Stimulated activated CD8-positive, alpha-beta memory T cell treated with anti-CD3 and anti-CD28 coated beads, Interleukin-2, amount 100 ng/mL, for 48 hours (primary cell): ENCODE measurements at places on chromosomes 7 and 10.

GRCh38 chr7:17725821-17726220, 214.5 kb downstream of the SNX13 start:
- DNase-seq, result no peak

DNA sequence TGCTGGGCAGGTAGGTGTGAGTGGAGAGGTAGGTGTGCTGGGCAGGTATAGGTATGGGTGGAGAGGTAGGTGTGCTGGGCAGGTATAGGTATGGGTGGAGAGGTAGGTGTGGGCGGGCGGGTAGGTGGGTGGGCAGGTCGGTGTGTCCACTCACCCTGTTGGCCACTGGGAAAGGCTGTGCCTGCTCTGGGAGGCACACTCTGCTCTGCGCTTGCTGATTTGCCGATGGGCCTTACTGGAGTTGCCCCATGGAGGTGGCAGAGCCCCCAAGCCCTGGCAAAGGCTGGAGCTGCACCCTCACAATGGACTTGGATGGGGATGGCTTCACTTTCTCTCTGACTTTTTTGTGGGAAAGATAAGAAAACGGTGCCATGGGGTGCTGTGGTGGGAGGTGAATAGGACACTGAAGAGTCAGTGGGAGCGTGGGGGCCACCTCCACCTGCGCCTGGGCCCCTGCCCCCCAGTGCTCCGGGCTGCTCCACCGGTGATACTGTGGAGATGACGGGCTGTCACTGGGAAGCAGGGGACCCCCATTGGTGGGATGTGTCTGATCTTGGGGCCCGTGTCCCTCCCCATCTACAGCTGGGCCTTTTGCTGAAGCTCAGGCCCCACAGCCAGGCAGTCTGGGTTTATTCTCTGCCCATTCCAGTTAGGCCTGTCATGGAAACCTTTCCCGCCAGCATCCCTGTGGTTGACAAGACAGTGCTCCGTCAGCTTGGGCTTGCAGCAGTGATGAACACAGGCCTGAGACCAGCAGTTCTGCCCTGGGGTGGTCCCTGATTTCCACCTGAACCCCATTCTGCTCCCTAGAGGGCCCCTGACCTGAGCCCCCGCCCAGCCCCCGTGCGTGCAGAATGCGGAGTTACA, 75.0 kb downstream of the NKX6-2 start:
- DNase-seq, result no peak

DNA sequence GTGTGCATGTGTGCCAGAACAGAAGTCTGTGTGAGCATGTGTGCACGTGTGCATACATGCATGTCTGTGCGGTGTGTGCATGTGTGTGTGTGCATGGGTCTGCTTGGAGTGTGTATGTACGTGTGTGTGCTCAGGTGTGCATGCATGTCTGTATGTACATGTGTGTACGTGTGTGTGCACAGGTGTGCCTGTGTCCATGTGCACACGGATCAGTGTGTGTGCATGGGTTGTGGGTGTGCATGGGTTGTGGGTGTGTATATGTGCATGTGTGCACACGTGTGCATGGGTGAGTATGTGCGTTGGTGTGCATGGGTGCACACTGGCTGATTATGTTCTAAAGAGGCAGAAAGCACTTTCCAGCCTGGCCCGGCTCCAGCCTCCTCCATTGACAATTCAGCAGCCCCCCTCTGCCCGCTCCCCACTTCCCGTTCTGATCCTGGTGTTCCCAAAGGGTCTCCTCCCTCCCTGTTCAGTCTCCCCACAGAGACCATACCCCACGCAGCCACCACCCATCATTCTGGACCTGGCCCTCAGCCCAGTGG, 44.1 kb upstream of the PDGFA start:
- no peak for DNase-seq

GRCh38 chr7:138196971-138197896, 121.0 kb downstream of the AKR1D1 start:
- DNase-seq, result no peak

DNA sequence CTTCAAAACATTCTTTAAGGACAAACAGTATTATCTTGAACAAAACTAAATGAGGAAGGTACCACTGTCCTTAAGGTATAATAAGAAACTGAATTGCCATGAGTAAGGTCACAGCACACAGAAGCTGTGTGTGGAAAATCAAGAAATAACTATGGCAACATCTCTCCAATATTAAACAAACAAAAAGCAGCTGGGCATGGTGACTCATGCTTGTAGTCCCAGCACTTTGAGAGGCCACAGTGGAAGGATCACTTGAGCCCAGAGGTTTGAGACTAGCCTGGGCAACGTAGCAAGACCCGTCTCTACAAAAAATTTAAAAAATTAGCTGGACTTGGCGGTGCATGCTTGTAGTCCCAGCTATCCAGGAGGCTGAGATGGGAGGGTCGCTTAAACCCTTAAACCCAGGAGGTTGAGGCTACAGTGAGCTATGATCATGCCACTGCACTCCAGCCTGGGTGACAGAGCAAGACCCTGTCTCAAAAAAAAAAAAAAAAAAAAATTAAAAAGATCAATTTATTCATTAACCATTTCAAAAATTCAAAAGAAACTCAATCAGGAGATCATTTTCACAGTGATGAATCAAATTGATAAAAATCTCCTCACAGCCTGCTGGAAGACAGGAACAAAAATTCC, 195.4 kb downstream of the SKIDA1 start:
- DNase-seq, result no peak

DNA sequence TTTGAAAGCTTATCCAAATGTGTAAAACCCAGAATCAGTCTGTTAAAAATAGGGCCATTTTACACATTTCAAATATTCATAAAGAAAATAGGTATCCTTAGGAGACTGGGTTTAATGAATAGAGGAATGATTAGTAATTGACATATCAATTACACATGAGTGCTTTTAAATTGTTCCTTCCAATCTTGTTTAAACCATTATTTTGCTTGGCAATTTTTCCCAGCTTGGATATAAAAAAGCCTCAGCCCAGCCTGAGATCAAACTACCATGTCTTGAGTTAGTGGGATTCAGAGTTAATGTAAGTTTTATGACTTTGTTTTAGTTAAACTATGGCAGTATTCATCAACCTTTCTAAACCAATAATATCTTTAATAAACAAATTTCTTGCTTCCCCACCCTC, 28.3 kb downstream of the PARP12 start:
- no peak for DNase-seq

DNA sequence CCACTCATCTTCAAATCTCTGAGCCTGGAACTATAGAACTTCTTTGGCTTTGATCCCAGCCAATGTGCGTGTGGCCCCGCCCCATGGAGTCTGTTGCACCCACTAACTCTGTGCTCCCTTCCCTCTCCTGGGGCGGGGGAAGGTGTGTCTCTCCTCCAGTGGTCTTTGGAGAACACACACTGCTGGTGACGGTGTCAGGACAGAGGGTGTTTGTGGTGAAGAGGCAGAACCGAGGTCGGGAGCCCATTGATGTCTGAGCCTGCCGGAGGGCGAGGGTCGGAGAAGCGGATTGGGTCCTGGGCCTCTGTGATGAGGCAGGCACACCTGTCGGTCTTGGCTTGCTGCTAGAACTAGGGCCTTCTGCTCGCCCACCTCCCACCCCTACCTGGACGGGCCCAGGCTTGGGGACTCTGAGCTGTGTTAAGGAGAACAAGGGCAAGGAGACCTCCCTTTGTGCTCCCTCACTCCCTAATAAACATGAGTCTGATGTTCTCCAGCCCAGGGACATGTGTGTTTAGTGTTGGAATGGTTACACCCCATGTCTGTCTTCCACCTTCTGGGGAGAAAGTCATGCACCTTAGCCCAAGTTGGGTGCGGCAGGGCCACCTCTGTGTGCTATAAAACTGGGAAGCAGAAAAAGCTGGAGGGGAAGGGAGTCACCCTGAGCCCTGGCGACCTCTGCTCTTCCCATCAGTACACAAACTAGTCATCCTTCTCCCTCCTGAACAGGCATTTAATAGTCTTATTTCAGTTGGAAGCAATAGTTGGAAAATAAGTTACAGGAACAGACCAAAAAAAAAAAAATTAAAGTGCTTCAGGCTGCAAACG, 4.6 kb downstream of the TRAPPC14 start:
- DNase-seq, result no peak

- DNase-seq, result no peak
Measured at GRCh38 chr10:31063841-31064240, 32.2 kb upstream of the ZNF438 start.

- DNase-seq, result no peak
Measured at GRCh38 chr7:132112657-132113056, 463.6 kb downstream of the PLXNA4 start.

DNA sequence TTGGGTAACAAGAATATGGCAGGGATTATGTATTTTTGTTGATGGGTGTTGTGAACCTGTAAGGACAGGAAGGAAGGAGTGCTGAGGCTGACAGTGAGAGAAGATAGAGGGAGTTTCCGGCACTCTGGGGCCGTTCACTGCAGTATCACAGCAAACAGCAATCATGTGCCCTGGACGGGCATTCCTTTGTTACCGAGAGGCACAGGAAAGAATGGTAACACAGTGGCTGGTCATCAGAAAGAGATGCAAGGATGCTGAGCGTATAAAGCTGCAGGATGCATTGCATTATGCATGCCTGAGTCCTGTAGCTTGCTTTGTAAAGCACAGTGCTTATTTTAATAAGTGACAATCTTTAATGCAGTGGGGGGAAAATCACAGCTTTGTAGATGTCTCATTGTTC, 286.8 kb downstream of the RPS24 start:
- no peak for DNase-seq

DNA sequence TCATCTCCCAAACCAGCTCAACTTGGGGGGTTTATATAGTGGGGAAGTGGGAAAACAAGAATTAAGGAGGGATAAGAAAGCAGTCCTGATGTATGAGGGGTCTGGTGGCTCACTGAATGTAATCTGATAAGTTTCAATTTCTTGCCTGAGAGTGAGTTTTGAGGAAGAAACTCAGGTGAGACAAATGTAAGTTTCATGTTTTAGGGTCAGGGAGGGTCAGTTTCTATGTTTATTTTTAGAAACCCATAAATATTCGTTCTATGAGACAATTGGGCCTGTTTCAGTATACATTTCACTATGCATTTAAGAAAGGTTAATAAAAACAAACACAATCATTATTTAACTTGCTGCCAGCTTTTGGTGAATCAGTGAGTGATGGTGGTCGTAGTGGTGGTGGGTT, 128.0 kb upstream of the MBL2 start:
- DNase-seq, result no peak

DNA sequence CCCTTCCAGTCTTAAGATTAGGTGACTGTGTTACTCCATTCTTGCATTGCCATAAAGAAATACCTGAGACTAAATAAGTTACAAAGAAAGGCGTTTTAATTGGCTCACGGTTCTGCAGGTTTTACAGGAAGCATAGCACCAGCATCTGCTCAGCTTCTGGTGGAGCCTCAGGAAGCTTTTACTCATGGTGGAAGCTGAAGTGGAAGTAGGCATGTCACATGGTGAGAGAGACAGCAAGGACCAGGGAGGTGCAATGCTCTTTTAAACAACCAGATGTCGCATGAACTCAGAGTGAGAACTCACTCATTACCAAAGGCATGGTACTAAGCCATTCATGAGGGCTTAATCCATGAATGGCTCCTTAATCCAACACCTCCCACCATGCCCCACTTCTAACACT, 34.0 kb upstream of the TMEM273 start:
- DNase-seq, result no peak

DNA sequence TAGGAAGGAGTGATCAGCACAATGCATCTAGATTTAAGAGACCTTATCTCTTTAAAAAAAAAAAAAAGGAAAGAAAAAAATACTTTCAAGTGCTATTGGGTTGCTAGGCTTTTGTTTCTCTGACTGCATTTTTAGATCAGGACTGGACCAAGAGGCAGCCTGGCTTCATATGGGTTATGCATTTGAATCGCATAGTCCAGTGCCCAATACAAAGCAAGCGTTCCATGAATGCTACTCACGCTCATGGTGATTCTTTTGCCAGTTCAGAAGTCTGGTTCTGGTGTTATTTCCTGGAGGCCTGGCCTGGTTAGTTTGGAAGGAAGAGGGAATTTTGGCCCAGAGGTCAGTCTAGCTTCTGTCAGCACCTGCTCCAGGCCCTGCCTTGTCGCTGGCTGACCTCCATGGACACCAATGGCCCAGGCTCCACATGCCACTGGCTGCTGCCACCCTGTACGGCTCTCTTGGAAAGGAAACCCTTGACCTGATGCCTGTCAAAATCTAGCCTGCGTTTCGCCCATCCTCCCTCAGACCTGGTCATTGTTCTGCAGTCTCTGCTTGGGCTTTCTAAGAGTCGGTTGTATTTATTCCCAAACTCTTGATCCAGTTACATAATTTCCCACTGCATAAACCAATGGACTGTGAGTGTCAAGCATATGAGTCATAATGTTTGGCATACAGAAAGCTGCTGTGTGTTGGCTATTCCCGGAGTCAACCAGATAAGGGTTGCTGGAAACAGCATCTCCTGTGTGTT, 74.3 kb upstream of the MKX start:
- DNase-seq, result no peak

DNA sequence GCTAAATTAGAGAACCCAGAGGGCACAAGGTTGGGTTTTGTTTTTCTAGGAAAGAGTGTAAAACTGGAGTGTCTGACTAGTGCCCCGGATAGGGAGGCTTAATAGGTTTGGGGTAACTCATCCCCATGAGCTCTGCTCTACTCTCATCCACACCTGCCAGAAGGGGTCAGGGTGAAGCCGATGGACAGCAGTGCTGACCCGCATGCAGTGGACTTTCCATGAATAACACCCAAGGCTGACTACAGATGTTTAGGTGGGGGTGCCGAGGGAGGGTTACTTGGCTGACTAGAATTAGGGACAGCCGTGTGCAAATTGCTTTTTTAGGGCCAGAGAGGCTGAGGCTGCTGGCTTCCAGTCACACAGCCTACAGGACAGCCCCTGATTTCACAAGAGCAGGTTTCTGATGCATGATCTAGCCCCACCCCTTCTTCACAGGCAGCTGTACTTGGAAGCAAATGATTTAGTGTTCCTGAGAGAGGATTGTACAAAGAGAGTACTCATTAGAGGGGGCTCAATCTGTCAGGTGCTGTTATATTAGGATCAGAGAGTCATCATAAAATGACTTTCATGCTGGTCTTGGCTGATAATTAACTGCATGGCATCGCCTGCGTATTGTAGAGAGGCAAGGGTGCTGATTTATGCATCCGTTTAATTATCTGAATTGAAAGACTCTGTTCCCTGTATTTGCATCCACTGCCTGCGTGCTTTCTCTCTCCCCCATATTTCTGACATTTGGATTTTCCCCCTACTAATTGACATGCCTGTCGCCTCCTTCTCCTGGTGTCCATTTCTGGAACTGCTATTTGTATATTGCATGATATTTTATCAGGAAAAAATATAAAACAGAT, 9.5 kb downstream of the INHBA start:
- DNase-seq, result no peak

- no peak for DNase-seq
Measured at GRCh38 chr10:79127151-79127961, 58.6 kb downstream of the ZMIZ1 start.
